HS-5 (cell line): ENCODE measurements at places on chromosomes 16 and 17.

DNA sequence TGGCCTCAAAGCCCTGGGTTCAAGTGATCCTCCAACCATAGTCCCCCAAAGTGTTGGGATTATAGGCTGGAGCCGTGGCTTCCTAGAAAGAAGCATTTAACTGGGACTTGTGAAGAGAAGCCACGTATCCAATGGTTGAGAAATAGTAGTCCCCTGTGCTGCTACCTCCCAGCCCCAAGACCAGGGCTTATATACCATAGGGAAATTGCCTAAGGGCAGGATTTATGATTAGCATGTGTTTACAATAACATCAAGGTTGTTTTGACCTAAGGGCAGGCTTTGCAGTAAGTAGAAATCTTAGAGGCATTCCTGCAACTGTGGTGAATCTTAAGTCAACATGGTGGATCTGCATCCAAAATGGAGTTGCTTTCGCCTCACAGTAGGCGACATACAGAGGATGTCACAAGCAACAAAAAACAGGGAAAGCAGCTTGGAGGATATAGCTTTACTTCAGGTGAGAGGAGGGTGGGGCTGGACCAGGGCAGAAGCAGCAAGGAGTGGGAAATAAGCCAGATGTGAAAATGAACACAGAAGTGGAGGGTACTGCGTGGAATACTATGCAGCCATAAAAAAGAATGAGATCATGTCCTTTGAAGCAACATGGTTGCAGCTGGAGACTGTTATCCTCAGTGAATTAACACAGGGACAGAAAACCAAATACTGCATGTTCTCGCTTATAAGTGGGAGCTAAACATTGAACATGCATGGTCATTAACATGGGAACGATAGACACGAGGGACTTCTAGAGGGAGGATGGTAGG is 18.7 kb upstream of the NSMCE1 start:
- DNase-seq = no peak

DNA sequence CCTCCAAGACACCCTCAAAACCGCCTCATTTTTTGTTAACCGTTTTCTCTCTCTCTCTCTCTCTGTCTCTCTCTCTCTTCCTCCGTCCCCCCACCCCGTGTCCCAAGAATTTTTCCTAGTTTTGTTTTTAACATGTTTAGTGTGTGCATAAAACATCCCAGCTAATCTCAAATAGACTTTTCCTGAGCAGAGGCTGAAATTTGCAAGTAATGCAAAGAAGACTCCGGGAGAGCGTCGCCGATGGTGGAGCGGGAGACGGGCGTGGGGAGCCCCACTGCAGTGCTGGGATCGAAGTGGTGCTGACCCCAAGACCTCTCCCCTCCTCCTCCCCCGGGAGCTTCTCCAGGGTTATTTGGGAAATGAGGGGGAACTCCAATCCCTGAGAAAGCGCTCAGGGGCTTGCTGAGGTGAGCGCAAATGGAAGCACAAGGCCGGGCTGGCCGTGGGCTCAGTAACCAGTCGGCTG is 4.7 kb upstream of the DLX4 start:
- no peak for DNase-seq

GRCh38 chr17:413016-413350 is 60.4 kb upstream of the RPH3AL start:
- DNase-seq = no peak

DNA sequence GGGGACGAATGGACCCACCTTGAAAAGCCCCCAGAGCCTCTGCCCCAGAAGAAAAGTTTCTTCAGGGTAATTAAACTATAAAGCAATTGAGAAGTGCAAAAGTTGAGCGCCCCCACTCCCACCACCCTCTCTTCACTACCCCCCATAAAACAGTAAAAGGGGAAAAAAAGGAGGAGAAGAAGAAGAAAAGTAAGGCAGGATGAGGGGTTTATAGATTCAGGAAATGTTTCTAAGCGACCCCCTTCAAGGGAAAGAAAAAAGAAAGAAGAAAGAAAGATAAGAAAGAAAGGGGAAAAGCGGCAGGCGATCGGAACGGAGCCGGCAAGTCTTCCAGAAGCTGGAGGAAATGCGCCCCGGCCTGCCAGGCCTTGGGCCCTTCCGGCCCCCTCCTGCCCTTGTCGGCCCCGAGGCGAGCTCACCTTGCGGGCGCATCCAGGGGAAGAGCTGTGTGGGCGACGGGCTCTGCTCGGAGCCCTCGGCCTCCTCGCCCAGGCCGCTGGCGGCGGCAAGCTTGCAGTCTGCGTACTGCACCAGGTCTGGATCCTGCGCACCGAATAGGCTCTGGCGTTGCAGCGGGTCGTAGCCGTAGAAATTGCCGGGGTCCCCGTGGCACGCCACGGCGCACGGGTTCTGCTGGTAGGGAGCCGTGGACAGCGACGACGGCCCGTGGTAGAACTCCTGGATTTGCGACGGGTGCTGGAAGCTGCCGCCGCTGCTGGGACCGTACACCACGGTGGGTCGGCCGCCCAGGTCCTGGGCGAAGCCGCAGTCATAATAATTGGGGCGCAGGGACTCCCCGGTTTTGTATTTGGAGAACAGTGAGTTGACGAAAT is 1.0 kb downstream of the HOXB8 start:
- no peak for DNase-seq

- DNase-seq = no peak
These were observed 3.5 kb downstream of the KCNJ16 start for GRCh38 chr17:70078549-70078948.

DNA sequence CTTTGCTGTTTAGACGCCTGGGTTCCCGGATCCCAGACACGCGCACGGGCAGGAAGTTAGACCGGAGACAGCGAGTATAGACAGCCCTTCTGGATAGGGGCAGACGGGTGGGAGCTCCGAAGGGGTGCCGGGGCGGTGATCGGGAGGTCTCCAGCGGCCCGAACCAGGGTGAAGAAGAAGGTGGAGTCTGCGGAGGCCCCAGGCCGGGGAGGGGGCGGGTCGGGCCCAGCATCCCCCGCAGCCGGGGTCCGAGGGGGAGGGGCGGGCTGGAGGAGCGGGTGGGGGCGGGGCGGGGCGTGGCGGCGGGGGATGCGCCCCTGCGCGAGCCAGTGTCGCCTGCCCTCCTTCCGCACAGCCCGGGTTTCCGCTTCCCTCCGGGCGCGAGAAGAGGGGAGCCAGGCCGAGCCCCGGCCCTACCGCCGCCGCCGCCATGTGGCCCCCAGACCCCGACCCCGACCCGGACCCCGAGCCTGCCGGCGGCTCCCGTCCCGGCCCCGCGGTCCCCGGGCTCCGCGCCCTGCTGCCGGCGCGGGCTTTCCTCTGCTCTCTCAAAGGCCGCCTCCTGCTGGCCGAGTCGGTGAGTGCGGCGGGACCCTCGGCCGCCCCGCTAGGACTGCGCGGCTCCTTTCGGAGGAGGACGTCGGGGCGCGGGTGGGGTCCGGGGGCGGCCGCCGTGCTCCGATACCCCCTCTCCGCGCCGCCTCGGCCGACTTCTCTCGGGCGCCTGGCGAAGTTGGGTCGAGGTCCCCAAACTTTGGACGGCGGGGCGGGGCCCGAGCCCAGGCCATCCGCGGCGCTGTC is at the start of gene CMTM3:
Gene CMTM3 (plus strand): TSS at position 329 of the 801 bp plus-strand sequence. CDS start 102 bp downstream, at position 431.
- no peak for DNase-seq

- DNase-seq = no peak
These were observed 57.7 kb upstream of the ACSF3 start for GRCh38 chr16:89035669-89036570.

GRCh38 chr17:51347851-51348584 is 87.7 kb downstream of the UTP18 start:
- DNase-seq = no peak

GRCh38 chr16:66159987-66160386 is 206.5 kb upstream of the CDH5 start:
- no peak for DNase-seq

GRCh38 chr16:22073350-22073749 is 19.0 kb upstream of the VWA3A start:
- DNase-seq = no peak

DNA sequence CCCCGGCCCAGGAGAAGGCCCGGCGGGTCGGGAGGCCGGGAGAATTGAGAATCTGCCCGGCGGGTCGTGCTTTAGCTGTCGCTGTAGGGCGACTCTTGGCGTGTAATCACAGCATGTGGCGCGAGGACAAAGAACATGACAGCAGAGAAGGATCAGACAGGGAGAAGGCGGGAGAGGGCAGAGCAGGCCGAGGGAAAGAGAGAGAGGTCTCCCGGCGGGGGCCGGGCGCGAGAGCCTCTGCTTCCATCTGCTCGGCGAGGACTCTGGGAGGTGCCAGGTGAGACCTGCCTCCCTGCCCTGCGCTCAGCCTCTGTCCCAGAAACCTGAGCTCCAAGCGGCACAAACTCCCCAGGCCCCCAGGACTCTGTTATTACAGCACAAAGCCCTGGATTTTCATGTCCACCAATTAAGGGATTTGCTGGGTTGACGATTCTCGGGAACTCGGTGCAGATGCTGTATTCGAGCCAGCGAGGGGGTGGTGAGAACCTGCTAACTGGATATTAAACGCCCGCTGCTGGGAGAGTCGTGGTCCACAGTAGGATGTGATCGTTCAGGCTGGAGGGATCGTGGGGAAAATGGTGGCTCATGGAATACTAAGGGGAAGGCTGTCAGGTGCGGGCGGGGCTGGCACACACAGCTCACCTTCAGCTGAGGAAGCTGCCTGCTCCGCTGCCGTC is 172.0 kb upstream of the CIBAR2 start:
- DNase-seq = no peak

- no peak for DNase-seq
These were observed 2.0 kb downstream of the YWHAE start for GRCh38 chr17:1398028-1398427.

- DNase-seq = no peak
These were observed 53.0 kb downstream of the IQCK start for GRCh38 chr16:19771040-19771439.

- no peak for DNase-seq
These were observed 331.8 kb upstream of the XYLT1 start for GRCh38 chr16:17802571-17802970.

- no peak for DNase-seq
These were observed 173.1 kb upstream of the IRX3 start for GRCh38 chr16:54459509-54460262.

DNA sequence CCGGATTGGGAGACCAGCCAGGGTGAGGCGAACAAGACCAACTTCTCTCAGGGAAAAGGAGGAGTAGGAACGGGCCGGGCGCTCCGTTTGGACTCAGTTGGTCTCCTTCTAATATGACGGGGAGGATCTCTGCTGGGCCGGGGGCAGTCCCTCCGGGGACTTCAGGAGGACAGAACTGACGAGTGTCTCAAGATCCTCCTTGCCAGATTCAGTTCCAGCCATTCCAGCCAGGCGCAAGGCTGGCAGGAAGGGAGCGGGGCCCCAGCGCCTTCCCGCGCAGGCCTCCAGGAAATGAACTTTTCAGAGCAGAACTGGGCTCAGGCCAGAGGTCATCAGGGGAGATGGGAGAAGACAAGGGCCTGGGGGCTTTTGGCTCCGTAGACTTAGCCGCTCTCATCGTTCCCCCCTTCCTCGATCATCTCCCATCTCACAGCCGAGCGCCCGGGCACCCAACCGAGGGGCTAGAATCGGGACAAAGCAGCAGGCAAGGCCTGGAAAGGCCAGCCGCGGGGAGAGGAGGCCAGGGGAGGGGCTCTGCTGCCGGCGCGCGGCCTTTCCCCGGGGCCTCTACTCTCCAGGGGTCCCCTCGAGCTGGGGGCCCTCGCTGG is 1.6 kb downstream of the ZNF423 start:
- no peak for DNase-seq

- DNase-seq = peak; percentile 64
These were observed 6.0 kb downstream of the SOX9 start for GRCh38 chr17:72126575-72127486.

DNA sequence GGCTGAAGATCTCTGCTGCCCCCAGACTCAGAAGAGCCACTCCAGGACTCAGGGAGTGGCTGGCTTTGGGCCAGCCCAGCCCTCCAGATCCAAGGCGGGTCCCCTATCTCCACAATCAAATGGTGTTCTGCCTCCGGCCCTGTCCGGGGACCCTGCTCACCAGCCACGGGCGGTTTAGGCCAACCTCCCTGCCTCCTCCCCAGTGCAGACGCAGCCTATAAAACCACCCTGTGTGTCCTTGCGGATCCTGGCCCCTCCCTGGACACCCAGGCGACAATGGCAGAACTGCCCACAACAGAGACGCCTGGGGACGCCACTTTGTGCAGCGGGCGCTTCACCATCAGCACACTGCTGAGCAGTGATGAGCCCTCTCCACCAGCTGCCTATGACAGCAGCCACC is at the start of gene SLC12A3:
Gene SLC12A3 (plus strand): TSS at position 248 of the 400 bp plus-strand sequence. CDS start 29 bp downstream, at position 277.
- DNase-seq = no peak

DNA sequence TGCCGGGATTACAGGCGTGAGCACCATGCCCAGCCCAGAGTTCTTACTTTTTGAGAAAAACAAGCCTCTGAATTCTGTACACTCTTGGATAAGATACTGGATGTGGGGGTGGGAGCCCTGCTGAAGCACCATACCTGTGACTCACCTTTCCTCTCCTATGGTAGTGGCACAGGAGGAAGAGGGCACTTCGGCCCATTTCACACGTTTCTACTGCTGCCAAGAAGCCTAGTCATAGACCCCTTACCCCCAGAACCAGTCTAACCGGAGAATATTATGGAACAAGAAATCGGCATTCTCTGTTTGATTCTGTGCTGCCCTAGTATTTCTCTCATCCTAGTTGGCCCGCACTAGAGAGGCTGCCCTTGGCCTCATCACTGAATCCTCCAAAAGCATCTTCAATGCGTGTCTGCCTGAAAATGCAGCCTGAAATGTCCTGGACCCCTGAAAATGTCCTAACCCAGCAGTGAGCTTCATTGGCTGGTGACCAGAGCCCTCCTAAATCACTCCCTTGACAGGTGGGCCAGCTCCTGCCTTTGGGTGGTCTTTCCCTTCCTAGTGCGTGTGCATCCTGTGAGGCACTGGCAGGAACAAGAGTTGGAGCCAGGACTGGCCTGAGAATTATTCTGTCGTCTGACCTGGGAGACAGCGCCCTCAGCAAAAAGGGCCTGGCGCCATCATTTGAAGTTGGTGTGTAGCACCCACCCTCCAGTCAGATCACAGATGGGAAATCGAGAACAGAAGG is 37.9 kb downstream of the NDEL1 start:
- no peak for DNase-seq

- DNase-seq = no peak
These were observed 335 bp downstream of the TMEM11 start for GRCh38 chr17:21213638-21214014.

- DNase-seq = no peak
These were observed 4.9 kb downstream of the CHD9 start for GRCh38 chr16:53059672-53060071.

- no peak for DNase-seq
These were observed 35.2 kb downstream of the ZNF750 start for GRCh38 chr17:82804442-82805191.

DNA sequence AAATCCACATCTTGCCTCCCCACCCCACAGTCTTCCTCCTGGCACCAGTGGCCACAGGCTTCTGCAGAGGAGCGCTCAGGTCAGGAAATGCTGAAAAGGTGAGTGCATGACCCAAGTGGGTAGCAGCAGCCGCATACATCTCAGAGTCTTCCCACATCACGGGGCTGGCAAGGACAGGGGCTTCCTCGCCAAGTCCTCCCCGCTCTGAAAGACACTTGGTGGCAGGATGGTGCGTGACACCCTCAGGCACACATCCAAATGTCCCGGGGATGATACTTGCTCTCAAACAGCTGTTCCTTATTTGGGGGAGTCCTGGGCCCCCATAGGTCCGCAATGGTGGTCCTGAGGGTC is 8.8 kb upstream of the SLC16A5 start:
- DNase-seq = no peak
